ENCODE measurements at places on chromosomes 6 and 20. TPM values are rescaled to one million over a fixed set of nuclear protein-coding genes. Genes with fewer than 3 reads are reported as not detected.

Gene SPEF1
- total RNA-seq = 2.0 TPM

Gene SIRPD
- not detected for total RNA-seq

Gene AGER
- total RNA-seq = 1.5 TPM

Gene PAQR8
- total RNA-seq = 0.82 TPM

Gene RAB32
- total RNA-seq = 46.2 TPM

Gene ZNF391
- total RNA-seq = 0.36 TPM

Gene FAM209B
- total RNA-seq = 0.56 TPM

Gene DDX43
- not detected for total RNA-seq

Gene KCNK17
- total RNA-seq = not detected

Gene MOXD1
- total RNA-seq = 1.6 TPM

Gene OTOR
- not detected for total RNA-seq

Gene STMN3
- 6.7 TPM for total RNA-seq

Gene SLC4A11
- total RNA-seq = 7.8 TPM

All from A549 treated with RU486 at 1 μM for 4 hours (cell line).